ENCODE measurements at places on chromosomes 3 and 15.

GRCh38 chr3:160069986-160070385 lies 81.4 kb downstream of the IL12A start:
- no peak for DNase-seq

DNA sequence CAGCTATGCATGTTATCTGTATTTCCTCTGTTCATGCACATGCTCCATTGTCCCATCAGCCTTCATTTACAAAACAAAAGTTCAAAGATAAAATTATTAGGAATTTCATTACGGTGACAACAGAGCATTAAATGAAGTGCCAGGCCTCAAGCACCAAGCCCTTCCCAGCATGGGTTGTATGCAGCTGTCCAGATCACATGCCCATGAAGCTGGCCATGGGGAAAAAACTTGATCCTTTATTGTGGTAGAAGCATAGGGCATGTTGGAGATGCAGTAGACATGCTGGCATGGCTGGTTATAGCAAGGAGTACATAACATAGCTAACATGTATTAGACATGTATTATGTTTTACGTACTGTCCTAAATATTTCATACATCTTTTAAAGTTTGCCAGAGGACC lies 4.1 kb upstream of the THRB start:
- DNase-seq: no peak

- no peak for DNase-seq
Observed at GRCh38 chr3:46413951-46414350, 6.9 kb downstream of the CCRL2 start.

GRCh38 chr3:176574786-176575185 lies 622.5 kb downstream of the TBL1XR1 start:
- peak; percentile 43 for DNase-seq

DNA sequence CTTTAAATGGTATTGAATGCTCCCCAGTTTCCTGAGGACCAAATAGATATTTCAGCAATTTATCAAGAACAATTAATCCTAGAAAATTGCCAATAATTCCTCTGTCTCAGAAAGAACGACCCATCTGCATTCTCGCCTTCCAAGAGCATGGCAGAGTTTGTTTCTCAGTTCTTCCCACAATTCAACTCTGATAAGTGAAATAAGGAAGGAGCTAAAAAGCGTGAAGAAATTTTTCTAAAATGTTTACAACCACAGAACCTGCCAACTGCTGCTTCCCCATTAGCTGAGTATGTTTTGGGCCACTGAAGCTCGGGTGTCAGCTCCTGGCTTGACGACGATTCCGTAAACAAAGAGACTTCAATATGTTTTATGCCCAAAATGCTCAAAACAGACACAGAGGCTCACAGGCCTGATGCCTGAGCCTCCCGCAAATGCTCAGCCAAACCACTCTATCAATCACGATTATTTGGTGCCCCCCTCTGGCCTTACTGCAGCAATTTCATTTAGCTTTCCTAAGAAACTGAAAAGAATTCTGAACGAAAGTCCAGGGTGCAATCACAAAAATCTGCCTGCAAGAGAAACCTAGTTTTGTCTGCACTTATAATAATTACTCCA lies 259.2 kb upstream of the CCDC54 start:
- DNase-seq: peak; percentile 86

GRCh38 chr15:38873158-38873557 lies 308.5 kb upstream of the RASGRP1 start:
- no peak for DNase-seq

- peak; percentile 75 for DNase-seq
Observed at GRCh38 chr3:126267169-126267975, 87.0 kb upstream of the ALDH1L1 start.

DNA sequence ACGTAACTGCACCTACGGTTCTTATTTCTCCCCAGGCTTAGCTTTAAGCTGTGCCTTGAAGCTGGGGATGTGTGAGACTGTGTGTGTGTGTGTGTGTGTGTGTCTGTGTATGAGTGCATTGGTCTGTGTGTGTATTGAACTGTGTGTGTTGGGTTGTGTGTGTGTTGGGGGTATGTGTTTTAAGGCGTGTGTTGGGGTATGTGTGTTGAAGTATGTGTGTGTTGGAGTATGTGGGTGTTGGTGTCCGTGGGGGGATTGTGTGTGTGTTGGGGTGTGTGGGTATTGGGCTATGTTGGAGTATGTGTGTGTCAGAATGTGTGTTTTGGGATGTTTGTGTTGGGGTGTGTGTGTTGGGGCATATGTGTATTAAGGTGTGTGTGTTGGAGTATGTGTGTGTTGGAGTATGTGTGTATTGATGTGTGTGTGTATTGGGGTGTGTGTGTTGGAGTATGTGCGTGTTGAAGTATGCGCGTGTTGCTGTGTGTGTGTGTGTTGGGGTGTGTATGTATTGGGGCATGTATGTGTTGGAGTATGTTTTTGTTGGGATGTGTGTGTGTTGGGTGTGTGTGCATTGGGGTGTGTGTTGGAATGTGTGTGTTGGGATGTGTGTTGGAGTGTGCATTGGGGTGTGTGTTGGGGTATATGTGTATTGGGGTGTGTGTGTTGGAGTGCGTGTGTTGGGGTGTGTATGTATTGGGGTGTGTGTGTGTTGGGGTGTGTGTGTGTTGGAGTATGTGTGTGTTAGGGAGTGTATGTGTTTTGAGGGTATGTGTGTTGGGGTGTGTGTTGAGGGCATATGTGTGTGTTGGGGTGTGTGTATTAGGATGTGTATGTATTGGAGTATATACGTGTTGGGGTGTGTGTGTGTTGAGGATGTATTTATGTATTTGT lies 76.4 kb downstream of the LSM3 start:
- no peak for DNase-seq

DNA sequence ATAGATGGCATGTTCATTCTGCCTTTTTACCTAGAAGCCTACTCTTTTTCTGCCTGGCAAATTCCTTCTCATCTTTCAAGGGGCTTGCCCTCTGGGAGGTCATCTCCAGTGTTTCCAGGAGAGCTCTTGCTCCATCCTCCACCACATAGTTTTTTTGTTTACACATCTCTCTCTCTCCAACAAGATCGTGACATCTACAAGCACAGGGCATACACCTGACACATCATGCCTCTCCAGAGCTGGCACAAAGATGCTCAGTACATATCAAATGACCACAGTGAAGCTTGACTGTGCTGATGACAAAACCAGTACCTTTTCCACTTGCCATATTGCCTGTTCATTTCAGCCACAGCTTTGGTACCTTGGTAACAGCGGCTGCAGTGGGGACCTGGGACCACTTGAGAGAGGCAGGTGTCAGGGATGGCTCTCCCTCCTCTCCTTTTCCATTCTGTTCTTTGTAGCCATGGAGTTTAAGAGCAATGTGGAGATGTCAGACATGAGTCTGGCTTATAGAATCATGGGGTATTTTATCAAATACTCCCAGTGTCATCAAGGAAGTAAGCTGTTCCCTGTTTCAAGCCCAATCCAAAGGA lies 15.4 kb downstream of the ALPK3 start:
- no peak for DNase-seq

DNA sequence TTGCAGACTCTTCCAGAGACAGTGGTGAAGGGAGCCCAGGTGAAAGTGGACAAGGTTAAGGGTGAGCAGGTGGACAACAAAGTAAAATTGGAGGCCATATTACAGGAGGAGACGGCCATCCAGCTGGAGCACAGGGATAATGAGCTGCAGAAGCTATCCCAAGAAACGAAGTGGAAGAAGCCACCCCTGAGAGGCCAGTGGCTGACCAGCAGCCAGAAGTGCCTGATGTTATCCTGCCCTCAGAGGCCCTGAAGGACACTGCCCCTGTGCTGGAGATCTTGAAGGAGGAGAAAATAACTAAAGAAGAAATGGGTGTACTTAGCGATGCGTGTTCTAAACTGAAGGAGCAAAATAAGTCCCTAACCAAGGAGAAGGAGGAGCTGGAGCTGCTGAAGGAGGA lies 107.6 kb downstream of the SMAD6 start:
- DNase-seq: no peak

- DNase-seq: no peak
Observed at GRCh38 chr3:15243822-15244482, 37.9 kb downstream of the CAPN7 start.

DNA sequence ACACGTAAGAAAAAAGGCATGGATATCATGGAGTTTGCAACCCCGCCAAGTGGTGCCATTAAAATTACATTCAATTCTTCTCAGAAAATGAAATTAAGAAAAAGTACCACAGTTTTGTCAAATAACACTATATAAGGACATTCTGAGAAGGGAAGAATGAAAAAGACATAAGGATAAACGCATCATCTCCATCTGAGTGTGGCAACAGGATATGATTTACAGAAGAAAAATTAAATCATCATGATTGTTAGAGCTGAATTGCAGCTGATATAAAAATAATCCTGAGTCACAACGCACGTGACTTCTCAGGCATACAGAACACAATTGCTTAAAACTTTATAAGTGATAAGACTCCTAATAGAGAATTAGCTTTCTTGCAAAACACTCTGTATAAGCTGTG lies 133.8 kb downstream of the GREM1 start:
- DNase-seq: peak; percentile 90

GRCh38 chr3:188179006-188179966 lies 25.3 kb downstream of the LPP start:
- peak; percentile 73 for DNase-seq

- no peak for DNase-seq
Observed at GRCh38 chr3:184011937-184012889, 5.5 kb downstream of the ABCC5 start.

GRCh38 chr3:26624209-26624765 lies 1.7 kb downstream of the LRRC3B start:
- no peak for DNase-seq

GRCh38 chr3:156433138-156433537 lies 121.8 kb downstream of the SSR3 start:
- peak; percentile 18 for DNase-seq

- DNase-seq: no peak
Observed at GRCh38 chr15:63440756-63441155, 59.1 kb upstream of the CA12 start.

DNA sequence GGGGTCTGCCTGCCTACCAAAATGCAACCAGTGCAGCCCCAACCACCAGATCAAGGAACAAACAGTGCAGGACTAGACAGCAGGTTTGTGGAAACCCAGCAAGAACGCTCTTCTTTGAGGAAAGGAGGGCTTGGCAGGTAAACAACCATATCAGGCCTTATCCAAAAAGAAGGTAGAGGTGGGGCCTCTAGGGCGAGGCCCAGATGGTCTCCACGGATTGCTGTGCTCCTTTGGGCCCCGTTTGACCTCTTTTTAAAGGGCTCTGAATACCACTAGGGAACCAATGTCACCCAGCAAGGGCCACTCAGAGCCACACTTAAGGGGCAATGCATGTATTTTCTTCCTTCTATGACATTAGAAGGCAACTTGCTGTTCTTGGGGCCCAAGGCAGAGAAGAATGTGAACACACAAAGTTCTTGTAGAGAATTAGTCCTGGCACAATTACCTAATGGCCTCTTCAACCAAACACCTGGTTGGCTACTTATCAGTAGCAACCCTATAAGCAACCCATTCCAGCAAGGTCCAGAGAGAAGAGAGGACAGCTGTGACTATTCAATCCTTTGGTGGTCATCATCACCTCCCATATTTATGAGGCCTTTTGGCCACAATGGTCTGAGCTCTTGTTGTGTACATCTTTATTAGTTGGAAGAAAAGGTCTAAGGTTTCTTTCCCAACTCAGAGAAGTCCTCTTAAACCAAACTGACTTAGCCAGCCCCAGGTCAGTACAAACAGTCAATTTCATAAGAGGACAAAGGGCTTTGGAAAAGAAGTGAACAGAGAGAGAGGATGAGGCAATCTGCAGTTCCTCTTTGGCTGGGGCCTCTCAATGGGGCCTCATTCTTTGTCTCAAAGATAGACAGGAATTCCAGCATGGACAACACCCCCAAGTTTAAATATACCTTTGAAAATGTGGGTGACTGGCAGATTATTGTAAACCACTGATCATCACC lies 36.0 kb downstream of the FOXP1 start:
- peak; percentile 23 for DNase-seq

- no peak for DNase-seq
Observed at GRCh38 chr3:43506644-43507043, 115.2 kb downstream of the ANO10 start.

DNA sequence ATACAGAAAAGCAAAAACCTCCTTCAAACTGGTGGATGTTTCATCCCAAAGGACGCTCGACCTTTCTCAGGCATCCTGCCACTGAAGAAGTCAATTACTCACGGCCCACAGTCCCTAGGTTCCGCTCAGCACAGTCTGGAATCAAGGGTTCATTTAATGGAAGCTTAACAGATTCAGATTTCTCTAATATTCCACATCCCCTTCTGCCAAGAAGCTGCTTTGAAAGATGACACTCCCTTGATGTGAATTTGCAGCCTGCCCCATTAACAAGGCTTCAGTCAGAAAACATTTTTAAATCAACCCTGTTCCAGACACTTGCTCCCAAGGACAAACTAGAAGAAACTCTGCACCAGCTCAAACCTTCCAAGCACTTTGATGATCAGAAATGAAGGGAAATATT lies 81.2 kb downstream of the LIPC start:
- DNase-seq: peak; percentile 16

- DNase-seq: no peak
Observed at GRCh38 chr15:75230016-75230343, 28.2 kb upstream of the GOLGA6C start.

DNA sequence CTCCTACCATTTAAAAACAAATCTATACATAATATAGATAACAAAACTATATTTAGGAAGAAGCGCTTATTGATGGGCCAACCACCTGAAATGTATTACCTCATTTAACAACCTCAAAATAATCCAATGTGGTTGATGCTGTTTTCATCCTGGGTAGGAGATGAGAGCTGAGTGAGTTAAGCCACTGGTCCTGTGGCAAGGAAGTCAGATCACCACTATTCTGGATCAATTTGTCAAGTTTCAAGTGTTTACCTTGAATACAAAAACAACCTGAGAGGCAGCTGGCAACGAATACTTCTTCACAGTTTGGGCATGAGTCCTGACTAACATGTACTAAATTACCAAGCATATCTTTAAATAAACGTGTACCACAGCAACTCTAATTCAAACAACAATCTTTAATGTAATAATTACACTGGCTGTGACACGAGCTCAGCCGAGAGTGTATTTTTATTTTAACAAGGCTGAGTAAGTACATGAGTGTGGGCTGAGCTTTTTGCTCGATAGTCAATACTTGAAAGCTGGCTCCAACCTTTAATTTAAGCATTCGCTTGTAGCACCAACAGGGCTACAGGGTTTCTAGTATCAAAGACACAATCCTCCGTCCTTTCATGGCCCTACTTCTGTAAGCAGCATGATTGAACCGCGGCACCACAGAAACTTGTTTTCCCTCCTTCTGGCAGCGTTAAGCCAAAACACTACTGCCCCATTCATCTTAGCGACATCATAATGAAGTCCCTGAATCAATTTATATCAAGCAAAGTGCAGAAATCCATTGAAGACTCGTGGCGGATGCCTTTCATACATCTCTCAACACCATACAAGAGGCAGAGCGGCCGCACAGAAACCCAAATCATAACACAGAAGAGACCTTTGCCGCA lies 93.8 kb upstream of the ICE2 start:
- no peak for DNase-seq

DNA sequence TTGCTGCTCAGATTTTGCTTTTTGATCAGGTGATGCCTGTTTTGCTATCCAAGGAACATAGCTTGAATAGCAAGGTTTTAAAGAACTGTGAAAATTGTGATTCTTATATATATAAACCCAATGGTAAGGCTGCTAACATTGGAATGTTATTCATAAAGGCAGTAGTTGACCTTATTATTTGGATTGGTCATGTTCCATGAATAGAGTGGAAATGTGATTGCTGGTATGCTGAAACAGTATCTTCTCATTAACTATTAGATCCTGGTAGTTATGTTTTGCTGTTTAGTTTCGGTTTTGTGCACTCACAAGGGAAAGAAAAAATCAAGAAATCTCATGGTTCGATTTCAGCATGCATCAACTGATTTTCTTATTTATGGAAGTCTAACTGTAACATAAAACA lies 78.7 kb upstream of the NPHP3 start:
- DNase-seq: no peak

- DNase-seq: no peak
Observed at GRCh38 chr3:31176045-31176444, 281.6 kb upstream of the GADL1 start.

All from fibroblast of mammary gland (primary cell).